Left forelimb (tissue), 1 donor: ENCODE measurements at places on chromosomes 3 and 15.

DNA sequence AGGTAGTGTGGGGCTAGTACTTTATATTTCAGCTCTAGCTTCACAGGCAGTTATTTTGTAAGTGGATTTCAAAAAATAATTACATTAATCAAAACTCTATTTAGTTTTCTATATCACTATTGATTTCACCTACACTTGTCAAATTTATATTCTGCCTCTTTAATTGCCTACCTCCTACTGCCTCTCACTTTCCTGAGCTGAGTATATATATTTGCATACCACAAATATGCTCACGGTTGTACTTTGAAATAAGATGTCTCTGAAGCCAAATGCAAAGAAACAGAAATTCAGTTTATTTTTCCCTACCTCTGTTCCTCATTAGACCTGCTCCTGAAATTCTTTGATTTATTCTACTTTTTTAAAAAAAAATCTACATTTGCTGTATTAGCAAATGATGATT is 309.3 kb upstream of the TGFBR2 start:
- DNase-seq, result no peak

DNA sequence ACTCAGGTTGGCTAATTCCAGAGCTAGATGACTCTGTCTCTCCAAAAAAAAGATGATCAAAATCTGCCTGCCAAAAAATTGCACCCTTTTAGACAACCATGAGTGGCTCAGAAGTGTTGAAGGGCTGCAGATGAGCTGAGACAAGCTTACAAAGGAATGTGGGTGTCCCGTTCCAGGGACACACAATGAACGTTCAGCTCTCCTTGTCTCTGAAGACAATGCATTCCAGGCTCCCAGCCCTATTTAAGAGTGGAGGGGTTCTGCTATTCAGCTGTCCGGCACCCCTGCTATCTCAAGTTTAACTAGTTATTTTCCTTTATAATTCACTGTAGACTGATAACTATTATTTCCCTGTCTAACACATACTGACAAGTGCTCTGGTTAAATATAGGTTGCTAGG is 355.1 kb upstream of the WNT5A start:
- no peak for DNase-seq

DNA sequence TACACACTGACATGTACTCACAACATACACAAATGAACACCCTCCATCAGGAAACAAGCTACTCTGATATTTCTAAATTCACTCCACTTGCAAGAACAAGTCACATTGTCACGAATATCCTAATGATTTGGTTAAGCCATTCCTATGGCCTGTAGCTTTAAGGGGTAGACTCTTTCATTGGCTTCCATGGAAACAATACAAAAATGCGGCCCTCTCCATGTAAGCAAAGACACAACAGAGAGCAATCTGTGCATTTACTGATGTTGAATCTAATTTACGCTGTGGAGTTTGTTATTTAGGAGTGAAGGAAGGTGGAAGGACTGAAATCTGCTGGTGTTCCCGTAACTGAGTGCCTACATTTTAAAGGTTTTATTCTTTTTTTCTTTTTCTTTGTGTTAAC is 114.5 kb downstream of the FMN1 start:
- no peak for DNase-seq

GRCh38 chr15:52301265-52301847 is 5.8 kb upstream of the MYO5C start:
- no peak for DNase-seq

- no peak for DNase-seq
Measured at GRCh38 chr3:99709686-99710085, 71.3 kb downstream of the COL8A1 start.

GRCh38 chr3:15097891-15098290 is 1.1 kb downstream of the RBSN start:
- no peak for DNase-seq

GRCh38 chr3:153026026-153026425 is 136.0 kb upstream of the RAP2B start:
- no peak for DNase-seq

DNA sequence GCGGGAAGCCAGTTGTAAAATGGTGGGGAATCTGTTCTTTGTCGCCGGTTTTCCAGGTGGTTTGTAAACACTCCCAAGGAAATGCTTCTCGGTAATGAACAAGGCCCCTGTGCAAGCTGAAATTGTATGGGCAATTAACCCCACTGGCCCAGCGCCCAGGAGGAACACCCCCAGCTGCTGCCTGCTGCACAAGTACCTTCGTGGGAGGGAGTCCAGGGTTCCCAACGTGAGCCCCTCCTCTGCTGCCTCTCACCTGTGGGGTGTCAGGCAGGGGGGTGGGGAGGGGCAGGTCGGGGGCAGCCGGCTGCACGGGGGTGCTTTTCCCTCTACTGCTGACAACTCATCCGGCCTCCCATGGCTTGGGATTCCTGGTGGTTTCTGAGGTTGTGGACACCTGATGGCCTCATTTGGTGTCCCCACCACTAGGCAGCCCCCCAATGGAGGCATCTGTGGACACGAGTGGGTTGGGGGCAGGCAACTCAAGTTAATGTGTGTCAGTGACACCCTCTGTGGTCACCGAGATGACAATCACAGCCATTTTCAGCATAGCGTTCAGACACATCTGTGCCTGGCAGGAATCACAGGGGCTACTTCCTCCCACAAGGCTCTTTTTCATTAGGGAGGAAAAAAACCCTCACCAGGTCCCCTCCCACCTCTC is 35.6 kb upstream of the PRR23E start:
- DNase-seq, result no peak

DNA sequence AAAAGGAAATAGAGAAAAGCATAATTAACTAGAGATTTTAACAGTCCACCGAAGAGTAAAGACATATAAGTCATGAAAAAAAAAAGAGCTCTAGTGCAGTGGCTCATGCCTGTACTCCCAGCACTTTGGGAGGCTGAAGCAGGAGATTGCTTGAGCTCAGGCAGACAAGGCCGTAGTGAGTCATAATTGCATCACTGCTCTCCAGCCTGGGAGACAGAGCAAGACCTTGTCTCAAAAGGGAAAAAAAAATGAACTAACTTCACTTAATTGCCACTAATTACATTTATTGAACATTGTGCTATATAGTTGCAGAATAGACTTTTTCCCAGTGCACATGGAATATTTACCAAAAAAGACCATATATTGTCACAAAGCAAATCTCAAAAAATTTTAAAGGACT is 221.8 kb downstream of the CBLB start:
- DNase-seq, result no peak

DNA sequence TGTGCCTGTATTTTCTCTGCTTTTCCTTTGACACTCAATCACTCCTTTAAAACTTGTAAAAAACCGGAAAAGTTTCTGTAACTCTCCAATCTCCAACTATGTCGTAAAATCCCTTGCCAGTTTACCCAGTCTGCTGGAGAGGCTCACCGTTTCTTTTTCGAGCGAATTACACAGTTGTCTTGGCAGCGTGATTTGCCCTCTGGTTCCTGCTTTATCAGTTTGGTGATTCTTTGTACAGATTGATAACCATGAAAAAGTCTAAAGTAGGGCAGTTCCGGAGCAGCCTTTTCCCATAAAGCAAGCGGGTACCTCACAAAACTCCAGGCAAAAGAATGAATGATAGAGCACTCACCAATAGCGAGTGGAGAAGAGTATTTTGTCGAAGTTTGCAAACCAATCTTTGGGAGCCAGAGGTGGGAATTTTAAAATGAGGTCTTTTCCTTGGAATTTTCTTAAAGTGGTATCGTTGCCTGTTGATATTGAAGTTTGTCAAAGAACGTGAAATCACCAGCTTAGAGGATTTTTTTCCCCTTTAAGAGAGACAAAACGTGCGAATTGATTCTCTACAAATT is at the start of gene TTC23:
Gene TTC23, minus strand, starts transcription at position 312 of the 572 bp plus-strand sequence. CDS start 20,869 bp downstream, outside the sequence.
- DNase-seq, result peak; percentile 66

GRCh38 chr15:63554337-63554927 is 42.8 kb upstream of the FBXL22 start:
- DNase-seq, result no peak
